Effector memory CD8-positive, alpha-beta T cell (primary cell): ENCODE measurements at places on chromosomes 11 and 22.

- no peak for DNase-seq
Measured at GRCh38 chr11:114137838-114138237, 78.3 kb downstream of the ZBTB16 start.

GRCh38 chr11:122150216-122151124 lies 34.5 kb upstream of the BLID start:
- no peak for DNase-seq

DNA sequence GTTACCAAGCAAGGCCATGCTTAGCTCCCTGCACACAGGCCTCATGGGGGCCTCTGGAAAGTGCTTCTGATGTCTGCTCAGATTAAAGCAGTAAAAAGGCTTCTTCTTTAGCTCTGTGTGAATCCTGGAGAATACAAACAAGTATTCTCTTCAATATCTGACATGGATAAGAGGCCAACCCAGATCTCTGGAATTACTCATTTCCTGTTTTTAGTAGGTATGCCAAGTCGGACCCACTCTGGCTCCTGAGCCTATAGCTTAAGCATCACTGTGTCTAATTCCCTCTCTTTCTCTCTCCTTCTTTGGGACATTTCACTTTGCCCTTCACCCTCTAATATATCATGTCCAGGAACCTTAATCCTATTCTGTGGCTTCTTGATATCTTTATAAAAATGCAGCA lies 529.6 kb upstream of the CCDC90B start:
- no peak for DNase-seq

DNA sequence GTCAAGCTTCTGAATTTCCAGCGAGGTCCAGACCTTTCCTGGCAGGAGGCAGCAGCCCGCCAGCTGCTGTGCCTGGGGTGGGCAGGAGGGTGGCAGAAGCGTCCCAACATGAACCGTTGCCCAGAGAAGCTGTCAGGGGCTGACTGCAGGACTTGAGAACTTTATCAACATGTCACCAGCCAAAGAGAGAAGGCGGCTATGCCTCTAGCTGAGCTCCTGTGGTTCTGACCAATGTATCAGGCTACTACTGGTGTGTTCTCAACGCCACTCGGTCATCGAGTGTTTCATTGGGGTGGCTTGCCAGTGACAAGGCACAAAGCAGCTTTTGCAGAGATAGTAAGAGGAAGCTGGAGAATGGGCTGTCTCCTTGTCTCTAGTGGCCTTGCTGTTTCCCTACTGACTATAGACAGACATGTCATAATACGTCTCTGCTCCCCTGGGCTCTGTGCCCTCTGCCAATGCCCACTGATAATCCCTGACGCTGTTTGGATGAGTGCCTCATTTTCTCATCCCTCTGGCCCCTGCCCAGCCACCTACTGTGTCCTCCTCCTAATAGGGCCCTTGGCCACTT lies 17.6 kb upstream of the ASCC2 start:
- DNase-seq: no peak

DNA sequence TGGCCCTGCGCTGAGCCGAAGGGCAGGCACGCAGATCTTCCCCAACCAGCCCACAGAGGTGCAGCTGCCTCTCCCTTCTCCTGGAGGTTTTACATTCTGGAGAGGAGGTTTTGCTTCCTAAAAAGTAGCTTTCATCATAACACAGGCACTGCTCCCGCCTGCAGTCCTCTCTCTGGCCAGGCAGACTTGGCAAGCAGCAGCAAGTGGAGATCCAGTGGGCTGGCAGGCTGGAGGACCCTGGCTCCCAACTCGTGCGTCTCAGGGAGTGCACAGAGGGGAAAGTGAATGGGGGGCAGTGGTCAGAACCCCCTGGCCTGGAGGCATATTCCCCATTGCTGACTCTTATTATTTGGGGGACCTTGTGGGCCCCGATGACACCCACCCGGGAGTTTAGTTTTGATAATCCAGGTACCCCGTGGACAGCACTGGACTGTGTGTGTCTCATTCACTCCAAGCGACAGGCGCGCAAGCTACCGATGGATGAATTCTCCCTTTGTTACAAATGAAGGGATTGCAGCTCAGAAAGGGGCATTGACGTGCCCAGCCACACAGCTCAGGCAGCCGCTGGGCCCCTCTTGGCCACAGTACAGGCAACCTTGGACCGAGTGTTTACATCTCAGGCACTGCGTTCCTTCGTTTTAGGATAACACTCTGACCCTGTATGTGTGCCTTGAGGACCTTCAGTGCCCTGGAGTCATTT lies 1223.9 kb downstream of the BRD1 start:
- DNase-seq: no peak

DNA sequence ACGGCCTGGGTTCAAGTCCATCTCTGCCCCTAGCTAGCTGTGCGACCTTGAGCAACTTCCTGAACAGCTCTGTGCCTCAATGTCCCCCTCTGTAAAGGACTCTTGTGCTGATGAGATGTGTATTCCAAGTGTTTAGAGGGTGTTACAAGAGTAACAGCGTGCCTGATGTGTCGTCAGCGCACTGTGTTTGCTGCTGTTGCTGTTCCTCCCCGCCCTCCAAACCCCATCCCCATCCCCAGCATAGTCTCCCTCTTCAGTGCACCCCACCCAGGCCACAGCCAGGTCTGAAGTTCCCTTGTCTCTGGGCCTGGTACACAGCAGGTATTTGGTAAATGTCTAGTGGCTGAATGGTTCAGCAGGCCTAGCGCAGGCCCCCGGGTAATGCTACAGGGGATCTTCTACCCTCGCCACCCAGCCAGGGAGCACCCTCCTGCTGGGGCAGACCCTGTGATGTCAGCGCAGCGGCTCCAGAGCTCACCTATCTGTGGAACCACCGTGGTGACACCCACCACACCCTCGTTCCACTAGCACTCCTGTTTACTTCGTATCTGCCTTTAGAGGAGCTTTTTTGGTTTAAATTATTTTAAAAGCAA lies 10.3 kb downstream of the CBX7 start:
- DNase-seq: no peak

GRCh38 chr11:3225826-3226750 lies 6.1 kb downstream of the MRGPRE start:
- DNase-seq: no peak

DNA sequence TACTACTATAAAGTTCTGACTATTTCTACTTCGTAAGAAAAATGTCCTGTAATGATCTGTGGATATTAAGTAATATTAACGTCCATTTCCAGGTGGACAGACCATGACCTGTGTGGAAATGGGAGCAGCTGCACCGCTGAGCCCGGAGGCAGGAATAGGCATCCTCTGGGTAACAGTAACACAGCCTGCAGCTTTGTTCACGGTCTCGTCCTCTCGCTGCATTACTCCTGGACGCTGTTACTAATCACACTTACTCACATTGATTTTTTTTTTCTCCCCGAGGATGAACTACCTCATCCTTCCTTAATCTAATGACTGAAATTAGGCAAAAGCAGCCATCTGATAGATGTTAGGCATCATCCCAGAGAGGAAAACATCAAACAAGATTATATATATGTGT lies 345.7 kb upstream of the NARS2 start:
- no peak for DNase-seq

GRCh38 chr11:112248201-112248600 lies 12.5 kb downstream of the PLET1 start:
- DNase-seq: no peak

DNA sequence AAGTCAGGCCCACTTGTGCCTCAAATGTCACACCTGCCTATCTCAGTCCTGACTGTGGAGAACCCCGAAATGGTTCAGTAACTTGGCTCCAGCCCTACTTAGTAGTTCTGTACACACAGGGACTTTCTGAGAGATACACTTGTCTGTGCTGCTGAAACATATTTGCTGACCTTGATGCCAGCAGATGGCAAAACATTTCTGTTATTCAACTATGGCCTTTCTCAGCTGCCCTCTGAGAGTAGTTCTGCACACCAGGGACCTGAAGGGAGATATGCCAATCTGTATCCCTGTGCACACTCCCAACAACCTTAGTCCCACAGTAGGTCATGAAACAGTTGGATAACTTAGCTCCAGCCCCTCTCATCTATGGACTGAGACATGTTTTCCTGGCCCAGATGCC lies 1651.5 kb downstream of the LRRC4C start:
- no peak for DNase-seq

- no peak for DNase-seq
Measured at GRCh38 chr11:94525546-94526324, 13.5 kb downstream of the C11orf97 start.

- no peak for DNase-seq
Measured at GRCh38 chr22:45828841-45829240, 148.1 kb downstream of the WNT7B start.
